ENCODE measurements at places on chromosomes 2 and 18.

GRCh38 chr2:98012561-98012991 lies 16.8 kb upstream of the TMEM131 start:
- DNase-seq, result no peak

DNA sequence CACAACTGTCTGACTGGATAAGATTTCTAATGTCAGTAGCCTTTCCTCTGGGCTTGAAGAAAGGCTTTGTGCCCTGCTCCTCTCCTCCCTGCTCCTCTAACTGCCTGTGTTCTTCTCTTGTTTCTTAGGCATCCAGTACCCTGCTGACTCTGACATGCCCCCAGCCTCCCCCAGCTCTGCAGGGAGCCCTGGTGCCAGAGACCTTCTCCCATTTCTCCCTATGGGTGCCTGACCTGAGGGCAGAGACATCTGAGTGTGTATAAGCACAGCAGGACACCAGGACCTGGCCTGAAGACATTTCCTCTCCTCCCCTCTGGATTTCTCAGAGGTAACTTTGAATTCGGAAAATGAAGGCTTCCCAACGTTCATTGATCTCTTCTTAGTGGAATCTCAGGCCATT lies 23.6 kb downstream of the RNF144A start:
- no peak for DNase-seq

DNA sequence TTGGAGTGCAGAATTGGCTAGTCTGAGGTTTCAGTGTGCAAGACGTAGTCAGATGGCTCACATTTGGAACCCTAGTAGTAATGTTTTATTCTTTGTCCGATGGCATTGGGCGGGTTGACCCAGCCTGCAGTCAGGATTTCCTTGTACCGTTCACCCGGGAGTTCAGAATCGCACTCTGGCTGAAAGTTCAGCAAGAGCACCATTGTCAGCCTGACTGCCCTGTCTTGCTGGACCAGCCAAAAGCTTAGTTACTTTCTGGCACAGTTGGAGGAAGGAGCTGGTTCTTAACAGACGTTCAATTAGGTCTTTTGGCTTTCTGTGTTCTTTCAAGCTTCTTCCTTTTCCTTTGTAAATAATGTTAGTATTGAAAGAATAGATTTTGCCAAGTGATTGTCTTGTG lies 18.6 kb downstream of the RMC1 start:
- DNase-seq, result no peak

GRCh38 chr2:144712550-144712940 lies 192.6 kb upstream of the ZEB2 start:
- no peak for DNase-seq

DNA sequence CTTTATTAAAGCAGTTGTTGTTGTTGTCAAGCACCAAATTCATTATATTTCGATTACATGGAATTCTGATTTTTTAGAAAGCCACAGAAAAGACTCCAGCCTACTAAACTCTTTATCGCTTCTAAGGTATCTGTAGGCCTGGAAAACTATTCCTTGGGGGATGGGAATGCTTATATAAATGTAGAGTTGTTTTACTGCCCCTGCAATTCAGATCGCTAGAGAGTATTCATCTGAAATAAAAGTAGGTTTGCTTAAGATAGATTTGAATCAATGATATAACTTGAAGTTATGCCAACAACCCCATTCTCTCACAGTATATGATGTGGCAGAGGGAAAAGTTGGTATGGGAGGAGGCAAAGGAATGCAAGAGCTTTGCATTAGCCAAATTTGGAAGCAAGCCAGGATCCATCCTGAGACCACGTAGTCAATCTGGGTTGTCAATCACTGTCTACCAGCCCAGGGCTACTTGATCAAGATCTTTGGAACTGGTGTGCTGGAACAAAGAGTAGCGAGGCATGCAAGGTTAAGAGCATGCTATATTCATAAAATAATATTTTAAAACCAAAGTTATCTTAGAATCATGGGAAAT lies 95.9 kb downstream of the LYPD6B start:
- no peak for DNase-seq

DNA sequence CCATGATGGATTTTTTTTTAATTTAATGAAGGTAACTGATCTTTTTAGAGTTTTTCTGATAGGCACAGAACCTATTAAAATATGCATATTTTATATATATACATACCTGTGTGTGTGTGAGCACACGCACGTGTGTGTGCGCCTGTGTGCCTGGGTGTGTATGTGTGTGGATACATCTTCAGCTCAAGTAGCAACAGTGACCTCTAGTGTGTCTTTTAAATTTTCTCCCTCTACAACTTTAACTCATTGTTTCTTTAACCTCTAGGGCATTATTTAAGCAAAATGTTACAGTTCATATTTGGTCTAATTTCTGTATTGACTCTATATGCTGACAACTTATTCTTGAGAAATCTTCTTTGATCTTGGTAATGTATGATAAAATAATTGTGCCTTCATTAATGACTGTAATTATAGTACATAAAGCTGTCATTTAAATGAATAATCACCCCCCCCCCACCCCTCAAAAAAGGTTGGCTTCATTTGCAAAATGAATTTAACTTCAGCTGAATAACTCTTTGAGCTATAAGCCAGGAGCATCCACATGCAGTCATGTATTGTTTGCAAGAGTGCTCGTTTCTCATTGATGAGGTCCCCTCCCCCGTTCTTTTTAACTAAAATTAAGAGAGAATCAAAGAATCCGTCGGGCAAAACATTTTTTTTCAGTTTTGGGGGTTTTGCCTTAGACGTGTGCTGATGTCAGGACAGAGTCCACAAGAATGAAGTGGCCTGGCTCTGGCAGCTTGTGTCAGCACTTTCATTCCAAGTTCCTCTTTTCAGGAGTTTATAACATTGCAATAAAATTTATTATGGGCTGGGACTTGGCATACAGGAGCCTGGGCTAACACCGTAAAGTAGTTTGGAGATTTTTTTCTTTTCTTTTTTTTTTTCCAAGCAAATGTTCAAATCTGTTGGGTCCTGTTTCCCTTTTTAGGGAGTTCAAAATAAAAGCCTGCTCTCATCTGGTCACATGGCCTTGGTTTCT lies 80.0 kb downstream of the ETAA1 start:
- peak; percentile 63 for DNase-seq

GRCh38 chr2:128661311-128661710 lies 342.6 kb upstream of the HS6ST1 start:
- no peak for DNase-seq

GRCh38 chr2:218020966-218021535 lies 18.3 kb upstream of the TNS1 start:
- DNase-seq, result no peak

- no peak for DNase-seq
Measured at GRCh38 chr2:138183705-138184104, 219.4 kb downstream of the HNMT start.

DNA sequence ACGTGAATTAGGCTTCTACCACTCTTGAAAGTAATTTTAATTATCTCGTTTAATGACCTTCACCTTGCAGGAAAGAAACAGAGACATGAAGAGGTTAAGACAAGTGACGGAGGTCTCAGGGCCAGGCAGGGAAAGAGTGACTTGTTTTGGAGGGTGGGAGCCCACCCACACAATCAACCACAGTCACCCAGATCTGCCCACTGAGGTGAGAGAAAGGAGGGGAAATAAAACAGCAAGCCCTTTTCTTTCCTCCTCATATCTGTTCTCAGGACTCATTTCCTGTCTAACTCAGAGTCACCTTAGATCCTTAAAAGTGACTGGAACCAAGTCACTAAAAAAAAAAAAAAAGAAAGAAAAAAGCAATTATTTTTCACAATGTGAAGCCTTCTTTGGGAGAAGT lies 26.8 kb downstream of the ATP8B1 start:
- DNase-seq, result no peak

GRCh38 chr18:23495723-23496440 lies 7.4 kb upstream of the RMC1 start:
- DNase-seq, result no peak

- DNase-seq, result no peak
Measured at GRCh38 chr2:174802459-174802858, 38.2 kb upstream of the CHRNA1 start.

DNA sequence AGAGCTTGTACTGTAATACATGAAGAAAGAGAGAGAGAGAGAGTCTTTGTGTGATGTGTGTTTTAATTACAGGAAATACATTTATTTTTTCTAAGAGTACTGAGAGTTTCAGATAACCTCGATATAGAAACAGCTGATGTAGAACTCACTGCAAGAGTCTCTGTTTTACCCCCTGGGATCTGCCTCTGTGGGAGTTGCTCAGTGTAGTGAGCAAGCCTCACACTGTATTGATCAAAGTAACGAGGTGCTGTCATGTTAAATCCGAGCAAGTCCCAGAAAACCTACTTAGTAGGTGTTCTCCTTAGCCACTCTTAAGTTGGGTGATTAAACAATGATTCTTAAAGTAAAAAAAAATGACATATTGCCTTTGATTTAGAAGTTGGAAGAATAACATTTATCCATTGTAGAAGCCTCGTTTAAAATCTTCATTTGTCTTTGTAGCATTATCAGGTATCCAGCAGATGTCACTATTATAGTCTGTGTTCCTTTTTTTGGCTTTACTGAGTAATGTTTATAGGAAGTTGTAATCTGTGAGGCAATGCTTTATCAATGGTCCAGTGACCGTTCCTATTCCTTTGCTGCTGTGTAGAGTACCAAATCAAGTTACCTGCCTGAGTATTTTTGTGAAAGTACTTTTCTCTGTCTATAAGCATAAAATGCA lies 219.0 kb downstream of the MYO3B start:
- peak; percentile 14 for DNase-seq

DNA sequence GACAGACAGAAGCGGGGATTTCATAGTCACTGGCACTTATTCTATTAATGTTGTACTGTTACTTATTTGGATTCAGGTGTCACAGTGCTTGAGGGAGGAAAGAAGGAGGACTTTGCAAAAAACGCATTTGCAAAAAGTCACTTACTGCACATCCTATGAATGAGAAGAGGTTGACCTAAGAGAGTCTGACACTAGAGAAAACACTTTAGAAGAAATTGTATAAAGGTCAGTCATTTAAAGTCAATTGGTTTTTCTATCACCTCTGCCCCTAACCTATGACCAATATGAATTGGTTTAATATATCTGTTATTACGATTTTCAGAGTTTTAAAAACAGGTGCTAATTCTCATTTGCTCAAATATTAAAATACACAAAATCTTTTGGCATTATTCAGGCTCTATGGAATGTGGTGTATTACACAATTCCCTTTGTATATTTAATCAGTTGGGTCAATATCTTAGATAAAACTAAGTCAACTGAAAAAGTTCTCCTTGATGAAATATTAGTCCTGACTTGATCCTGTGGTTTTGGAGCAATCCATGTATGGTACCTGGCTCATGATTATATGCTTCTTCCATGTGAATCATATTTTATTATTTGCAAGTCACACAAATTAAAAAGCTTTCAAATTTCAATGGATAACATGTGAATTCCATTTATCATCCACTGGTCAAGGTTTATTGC lies 157.4 kb downstream of the CDH2 start:
- no peak for DNase-seq

DNA sequence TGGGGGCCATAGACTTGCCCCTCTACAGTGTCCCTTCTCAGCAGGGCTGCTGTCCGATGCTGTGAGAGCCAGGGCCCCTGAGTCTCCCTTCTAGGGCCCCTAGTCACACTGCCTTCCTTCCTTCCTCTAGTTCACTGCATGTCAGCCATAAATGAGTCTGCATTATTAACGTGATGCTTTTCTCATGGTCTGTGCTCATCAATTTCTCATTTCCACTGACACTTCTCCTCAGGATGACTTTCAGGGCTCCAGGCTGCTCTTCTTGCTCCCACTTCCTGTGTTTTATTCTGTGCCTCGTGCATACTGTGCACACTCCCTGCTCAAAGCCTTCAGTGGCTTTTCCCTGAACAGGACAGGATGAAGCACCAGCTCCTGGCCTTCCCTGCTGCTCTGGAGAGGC lies 146.5 kb downstream of the FAM210A start:
- no peak for DNase-seq

DNA sequence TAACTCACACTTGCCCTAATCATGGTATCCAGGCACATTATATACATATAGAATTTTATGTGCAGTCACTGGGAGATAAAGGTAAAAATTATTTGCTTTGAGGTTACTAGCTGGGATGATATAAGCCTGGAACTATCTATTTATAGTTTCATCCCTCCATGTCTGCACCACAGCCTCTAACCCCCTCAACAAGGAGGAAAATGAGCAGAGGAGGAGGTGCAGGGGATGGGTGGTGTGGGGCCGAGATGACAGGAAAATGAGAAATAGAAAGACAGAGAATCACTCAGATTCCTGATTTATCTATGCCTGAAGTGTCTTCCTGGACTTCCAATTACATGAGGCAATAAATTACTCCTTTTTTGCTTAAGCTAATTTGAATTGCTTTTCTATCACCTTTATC lies 145.2 kb downstream of the PIK3C3 start:
- no peak for DNase-seq

- DNase-seq, result no peak
Measured at GRCh38 chr2:174929786-174930185, 75.4 kb downstream of the CHN1 start.

GRCh38 chr18:22171258-22172119 lies 2.1 kb downstream of the GATA6 start:
- no peak for DNase-seq

- DNase-seq, result no peak
Measured at GRCh38 chr2:37550190-37550589, 121.3 kb downstream of the CDC42EP3 start.

GRCh38 chr18:59932401-59932800 lies 32.6 kb downstream of the PMAIP1 start:
- DNase-seq, result no peak

DNA sequence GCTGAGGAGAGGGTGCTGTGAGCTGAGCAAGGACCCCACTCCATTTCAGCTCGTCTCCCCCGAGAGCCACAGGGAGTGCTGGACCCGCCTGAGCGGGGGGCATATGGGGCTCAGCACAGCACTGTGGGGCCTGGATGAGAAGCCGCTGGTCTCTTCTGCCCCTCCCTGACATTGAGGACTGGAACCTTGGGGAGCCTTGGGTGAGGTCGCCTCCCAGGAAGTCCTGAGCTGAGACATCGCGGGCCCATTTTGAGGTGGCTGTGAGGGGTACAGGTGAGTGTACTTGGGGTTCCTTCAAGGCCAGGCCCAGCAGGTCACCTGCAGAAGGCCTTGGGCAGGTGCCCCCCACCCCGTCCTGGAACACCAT lies 3.1 kb upstream of the AQP12A start:
- no peak for DNase-seq

GRCh38 chr18:52190631-52191030 lies 149.4 kb upstream of the DCC start:
- DNase-seq, result no peak
